ENCODE measurements at places on chromosomes 3 and 15. TPM values are rescaled to one million over a fixed set of nuclear protein-coding genes. Genes with fewer than 3 reads are reported as not detected.

The CLDN11 gene
- 39.0 TPM for total RNA-seq

DNA sequence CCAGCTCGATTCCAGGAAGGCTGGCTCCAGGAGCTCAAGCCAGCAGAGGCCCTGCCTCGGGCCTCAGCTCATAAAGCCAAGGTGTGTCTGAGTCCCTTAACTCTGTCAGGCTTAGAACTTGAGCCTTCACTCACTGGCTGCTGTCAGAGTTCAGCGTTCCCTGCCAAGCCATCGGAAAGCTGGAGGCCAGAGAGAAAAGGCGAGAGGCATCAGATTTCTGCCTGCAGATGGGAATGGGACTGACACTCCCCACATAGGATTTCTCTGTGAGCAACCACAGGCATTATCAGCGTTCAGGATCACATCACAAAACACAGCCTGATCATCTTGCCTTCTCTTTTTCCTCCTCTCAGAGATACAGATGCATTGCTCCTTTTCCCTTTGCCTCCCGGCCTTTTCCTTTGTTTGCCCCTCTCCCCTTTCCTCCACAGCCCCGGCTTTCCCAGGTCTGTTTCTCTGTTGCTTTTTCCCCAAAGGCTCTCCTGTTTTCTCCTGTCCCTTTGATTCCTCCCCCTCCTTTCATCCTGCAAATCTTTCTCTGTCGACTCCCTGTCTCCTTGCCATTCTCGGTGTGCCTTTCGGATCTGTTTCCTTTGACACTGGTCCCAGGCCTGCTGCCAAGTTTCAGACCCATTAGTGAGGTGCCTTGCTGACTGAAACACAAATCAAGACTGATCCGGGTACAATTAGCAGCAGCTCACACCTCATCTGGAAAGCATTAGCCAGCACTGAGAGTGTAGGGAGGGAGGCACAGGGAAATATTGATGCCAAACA is 44.5 kb upstream of the BOC start:
- DNase-seq: peak; percentile 82

DNA sequence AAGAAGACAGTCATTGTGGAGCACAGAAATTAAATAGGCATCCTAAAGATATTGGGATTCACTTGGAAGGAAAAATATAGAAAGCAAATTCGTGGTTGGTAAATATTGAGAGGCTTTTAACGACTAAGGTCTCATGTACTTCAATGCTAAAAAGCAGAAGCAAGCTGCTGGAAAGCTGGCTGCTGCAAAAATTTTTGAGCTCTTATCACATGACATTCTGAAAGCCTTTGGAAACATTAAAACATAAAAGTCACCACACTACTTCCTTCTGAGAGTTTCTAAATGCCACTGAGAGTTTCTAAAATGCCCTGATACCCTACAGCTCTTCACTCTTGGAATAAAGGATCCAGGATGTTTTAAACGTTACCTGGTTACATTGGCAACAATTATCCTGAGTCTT is 39.0 kb upstream of the CBLB start:
- DNase-seq: no peak

DNA sequence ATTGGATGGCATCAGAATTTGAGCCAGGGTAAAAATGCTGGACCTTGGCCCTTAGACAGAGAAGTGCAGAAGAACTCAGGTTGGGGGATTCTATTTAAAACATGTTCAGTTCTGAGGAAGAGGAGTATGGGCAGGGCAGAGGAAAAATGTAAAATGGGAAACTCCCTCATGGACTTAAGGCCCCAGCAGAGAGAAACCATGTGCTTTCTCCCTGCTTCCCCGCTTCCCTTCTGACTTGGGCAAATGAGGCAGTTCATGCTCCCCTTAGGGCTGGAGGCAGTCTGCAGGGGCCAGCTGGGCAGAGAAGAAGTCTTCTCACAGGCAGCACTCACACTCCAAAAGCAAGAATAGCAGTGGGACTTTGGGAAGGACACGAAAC is 9.9 kb upstream of the NUDT16 start:
- DNase-seq: no peak
